Heart left ventricle (tissue), 16 donors: ENCODE measurements at places on chromosomes 4 and X.

DNA sequence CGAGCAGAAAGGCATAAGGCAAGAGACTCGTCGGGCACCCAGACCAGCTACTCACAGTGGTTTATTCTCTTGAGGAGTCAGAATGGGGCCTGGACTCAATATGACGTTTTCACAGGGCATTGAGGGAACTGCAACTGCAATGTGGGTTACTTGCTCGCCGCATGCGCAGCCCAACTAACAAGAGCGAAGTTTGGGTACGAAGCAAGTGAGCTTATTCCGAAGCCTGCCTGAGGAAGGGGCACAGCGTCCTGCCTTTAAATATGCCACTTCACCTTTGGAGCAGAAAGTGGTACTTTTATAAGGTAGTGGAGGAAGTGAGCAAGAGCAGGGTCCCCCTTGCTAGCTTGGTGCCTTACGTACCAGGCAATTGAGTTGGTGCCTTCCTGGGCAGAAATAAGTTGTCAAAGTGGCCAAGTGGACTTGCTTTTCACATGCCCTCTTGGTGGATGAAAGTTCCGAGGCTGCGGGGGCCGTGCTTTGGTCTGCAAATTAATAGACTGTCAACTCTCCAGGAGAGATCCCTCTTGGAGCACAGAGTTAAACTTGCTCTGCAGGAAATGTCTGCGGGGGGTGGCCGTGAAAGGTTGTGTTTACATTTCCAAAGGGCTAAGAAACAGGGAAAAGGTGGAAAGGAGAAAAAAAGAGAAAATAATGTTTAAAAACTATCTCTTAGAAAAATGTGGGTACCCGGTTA is 480.4 kb downstream of the TRIML1 start:
- no peak overlapping the region for H3K27ac ChIP-seq
- no peak for DNase-seq
- no peak overlapping the region for H3K4me3 ChIP-seq
- no peaks in the 10 kb centered on the region for H3K36me3 ChIP-seq
- no peaks in the 10 kb centered on the region for H3K4me1 ChIP-seq

DNA sequence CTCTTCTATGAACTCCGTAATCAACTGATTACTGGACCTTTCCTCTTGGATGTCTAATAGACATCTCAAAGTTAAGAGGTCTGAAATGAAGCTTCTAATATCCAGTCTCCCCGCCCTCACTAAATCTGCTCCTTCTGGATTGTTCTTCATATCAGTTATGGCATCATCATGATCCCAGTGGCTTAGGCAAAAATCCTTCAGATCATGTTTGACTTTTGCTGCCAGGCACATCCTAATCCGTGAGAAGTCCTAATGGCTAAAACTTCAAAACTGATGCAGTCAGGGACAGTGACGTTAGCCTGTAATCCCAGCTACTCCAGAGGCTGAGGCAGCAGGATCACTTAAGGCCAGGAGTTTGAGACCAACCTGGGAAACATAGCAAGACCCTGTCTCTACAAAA is 55.1 kb upstream of the GUCY1A1 start:
- no peak overlapping the region for H3K4me3 ChIP-seq
- H3K36me3 ChIP-seq = no peaks in the 10 kb centered on the region
- H3K27me3 ChIP-seq = no peaks in the 10 kb centered on the region
- peaks cover 29% of the 10 kb centered on the region for H3K4me1 ChIP-seq
- no peak overlapping the region for H3K27ac ChIP-seq

DNA sequence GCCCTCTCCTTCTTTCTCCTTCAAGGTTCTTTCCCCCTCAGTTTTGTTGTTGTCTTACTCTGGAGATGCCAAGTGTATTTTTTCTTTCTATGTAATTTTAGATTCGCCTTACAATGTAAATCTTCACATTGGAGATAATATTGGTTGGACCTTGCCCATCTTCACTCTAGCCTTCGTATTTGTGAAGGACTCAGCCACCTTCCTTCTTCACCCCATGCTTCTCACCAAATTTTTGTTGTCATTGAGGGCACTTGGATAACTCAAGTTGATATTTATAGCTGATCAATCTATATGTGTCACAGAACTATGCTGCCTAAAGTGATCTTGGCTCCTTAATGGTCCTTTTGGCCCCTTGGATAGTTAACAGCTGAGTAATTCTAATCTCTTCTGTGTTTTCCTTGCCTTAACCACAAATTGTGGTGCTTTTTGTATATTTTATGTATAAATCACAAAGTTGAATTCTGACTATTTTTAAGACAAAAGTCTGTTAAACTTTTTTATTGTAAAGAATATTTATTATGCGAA is 6.5 kb downstream of the SPRY1 start:
- peak overlapping the region; percentile 92 for H3K27ac ChIP-seq
- peak overlapping the region; percentile 69 for H3K4me3 ChIP-seq
- peaks cover 20% of the 10 kb centered on the region for H3K36me3 ChIP-seq
- no peak for DNase-seq
- H3K4me1 ChIP-seq = peaks cover 11% of the 10 kb centered on the region

DNA sequence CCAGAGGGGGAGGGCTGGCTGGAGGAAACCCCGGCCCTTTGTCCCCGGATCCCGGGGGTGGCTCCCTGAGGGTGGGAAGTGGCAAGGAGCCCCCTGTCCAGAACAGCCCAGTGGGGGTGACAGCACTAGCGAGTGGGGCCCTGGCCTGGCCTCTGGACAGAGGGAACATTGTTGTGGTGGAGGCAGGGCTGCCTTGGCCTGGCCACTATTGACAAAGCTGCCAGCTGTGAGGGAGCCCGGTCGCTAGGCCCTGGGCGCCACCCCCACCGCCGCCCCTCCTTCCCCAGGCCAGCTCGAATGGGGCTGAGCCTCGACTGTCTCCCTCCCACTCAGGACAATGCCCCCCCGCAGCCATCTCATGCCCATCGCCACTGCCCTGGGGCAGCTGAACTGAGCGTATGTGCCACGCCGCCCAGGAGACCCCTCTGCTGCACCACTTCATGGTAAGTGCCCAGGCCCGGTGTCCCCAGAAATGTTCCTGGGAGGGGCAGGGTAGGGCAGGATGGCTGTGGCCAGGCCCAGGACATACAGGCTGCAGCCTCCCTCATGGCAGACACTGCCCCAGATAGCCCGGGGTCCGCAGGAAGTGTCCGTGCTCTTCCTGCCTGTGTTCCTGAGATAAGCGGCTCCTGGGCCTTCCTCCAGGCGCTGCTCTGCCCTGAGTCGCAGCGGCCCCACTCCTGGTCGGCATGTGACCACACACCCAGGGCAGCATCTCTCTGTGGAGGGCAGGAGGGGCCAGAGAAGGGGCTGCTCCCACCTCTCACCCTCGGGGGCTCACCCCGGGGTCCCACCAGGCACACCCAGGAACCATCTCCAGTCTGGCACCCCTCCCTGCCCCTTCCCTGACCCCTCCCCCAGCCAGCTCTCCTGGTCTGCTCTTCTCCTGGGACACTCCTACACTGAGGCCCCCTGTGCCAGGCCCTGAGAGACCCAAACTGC is 1.4 kb downstream of the PLXNB3 start:
- peaks cover 17% of the 10 kb centered on the region for H3K4me1 ChIP-seq
- H3K36me3 ChIP-seq = no peaks in the 10 kb centered on the region
- peaks cover 4% of the 10 kb centered on the region for H3K27me3 ChIP-seq

DNA sequence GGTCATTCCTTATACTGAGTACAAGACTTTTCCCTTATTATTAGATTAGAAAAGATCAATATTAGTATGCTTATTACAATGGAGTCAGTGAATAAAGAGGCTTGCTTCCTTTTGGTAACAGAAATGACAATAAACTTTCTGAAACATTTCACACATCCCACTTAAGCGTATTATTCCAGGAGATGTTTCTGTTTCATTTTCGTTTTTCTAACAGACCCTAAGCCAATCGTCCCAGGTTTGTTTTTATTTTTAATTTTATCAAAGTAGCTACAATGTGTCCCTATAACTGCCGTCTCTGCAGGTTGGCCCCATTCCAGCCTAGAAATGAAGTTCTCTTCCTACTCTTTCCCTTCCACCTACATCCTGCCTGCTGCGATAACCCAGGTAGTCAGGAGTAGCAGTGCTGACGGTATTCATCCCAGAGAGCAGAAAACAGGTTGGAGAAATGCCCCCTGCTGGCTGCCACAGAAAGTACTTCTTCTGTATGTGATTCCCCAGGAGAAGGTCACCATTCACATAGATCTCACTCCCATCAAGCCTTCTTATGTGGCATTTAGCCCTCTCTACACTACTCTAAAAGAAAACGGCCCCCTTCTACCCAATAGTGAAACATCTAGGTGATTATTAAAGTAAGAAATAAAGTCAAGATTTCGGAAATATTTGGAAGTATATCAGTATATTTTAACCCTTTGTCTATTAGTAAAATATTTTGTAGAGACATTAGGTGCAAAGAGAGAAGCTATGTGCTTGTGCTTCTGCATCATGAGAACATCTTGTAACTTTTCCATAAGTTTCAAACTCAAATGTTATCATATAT is 40.4 kb downstream of the ENPEP start:
- H3K4me1 ChIP-seq = no peaks in the 10 kb centered on the region
- H3K36me3 ChIP-seq = no peaks in the 10 kb centered on the region
- DNase-seq = no peak
- no peak overlapping the region for H3K27ac ChIP-seq

DNA sequence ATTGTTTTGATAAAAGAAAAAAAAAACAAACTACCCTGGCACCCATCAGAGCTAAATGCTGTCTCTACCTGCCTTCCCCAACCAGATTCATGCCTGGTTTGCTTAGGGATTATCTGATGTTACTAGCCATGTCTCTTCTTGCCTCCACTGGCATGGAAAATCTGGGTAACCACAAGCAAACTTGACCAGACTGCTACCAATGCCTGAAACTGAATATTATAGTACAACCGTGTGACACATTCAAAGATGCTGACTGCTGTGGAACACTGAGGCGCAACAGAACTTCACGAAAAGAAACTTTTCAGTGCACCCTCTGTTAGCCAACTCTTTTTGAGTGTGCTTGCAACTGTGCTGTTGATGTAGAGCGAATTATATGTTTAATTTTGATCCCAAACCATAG is 228.1 kb downstream of the CBR4 start:
- no peaks in the 10 kb centered on the region for H3K36me3 ChIP-seq
- peak overlapping the region; percentile 46 for H3K27ac ChIP-seq
- no peaks in the 10 kb centered on the region for H3K27me3 ChIP-seq
- H3K4me3 ChIP-seq = no peak overlapping the region
- peaks cover 32% of the 10 kb centered on the region for H3K4me1 ChIP-seq
- DNase-seq = no peak

DNA sequence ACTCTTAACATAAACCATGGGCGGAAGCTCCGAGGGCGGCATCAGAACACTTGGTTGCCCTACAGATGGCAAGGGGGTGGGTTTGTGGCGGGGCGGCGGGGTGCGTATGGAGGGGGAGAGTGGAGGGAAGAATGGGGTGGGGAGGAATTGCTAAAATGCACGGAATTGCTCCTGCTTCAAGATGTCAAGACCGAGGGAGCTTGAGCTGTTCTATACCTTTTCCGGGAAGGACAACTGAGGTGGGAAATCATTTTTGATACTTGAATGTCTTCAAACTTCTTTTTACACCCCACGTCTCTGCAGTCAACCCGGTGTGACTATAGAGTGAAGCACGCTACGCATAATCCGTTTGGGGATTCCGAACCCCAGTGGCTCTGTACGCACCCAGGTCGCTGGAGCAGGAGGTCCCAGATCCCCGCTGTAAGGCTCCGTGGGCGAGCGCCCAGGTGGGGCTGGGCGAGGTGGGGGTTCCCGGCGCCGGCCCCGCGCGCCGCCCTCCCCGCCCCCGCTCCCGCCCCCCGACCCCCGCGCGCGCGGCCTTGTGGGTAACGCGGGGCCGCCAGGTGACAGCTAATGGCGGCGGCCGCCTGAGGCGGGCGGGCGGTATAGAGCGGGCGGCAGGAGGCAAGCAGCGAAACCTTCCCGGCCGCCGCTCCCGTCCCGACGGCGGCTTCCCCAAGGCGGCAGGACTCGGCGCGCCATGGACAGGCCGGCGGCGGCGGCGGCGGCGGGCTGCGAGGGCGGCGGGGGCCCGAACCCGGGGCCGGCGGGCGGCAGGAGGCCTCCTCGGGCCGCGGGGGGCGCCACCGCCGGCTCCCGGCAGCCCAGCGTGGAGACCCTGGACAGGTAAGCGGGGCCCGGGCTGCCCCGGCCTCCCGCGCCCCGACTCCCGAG is at the start of gene MTMR1:
Gene MTMR1 (plus strand): TSS at position 566 of the 894 bp plus-strand sequence. CDS start 135 bp downstream, at position 701.
- no peaks in the 10 kb centered on the region for H3K4me1 ChIP-seq
- H3K27me3 ChIP-seq = no peaks in the 10 kb centered on the region
- H3K36me3 ChIP-seq = no peaks in the 10 kb centered on the region
- H3K4me3 ChIP-seq = peak within 1 kb of the TSS; percentile 37
- peak; percentile 40 for DNase-seq

DNA sequence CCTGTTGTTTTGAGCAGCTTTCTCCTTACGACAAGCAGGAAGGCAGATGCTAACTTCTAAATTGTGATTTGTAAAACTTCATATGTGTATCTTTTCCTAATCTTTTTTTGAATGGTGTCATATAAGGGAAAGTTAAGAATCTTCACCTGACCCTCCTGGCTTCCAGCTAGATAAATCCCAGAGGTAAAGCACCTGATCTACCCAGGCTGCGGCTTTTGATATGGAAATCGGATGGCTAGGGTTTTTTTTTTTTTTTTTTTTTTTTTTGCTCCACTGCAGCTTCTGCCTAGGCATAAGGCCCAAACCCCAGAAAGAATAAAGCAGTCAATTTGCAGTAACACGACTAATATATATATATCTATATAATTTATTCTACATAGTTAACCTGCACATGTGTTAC is 10.0 kb downstream of the MAB21L2 start:
- no peak overlapping the region for H3K27ac ChIP-seq
- H3K4me3 ChIP-seq = no peak overlapping the region
- H3K4me1 ChIP-seq = no peaks in the 10 kb centered on the region
- H3K36me3 ChIP-seq = no peaks in the 10 kb centered on the region
- DNase-seq = no peak
- no peaks in the 10 kb centered on the region for H3K27me3 ChIP-seq

DNA sequence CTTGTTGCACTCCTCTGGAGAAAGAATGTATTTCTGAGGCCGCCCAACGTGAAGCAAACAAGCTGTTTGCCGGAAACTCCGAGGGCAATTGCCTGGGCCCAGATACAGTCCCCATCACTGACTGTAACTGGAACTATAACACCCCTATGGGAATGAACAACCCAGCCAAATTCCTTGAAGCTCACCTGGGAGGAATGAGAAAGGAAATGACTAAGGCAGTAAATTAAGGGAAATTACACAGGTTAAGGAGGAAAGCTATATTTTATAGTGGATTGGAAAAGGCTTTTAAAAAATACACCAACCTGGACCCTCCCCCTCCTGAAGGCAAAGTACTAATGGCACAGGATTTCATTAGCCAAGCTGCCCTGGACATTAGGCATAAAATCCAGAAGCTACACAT is 11.7 kb upstream of the HERC5 start:
- no peaks in the 10 kb centered on the region for H3K4me1 ChIP-seq
- H3K36me3 ChIP-seq = peaks cover 30% of the 10 kb centered on the region
- no peaks in the 10 kb centered on the region for H3K27me3 ChIP-seq
- H3K4me3 ChIP-seq = no peak overlapping the region

GRCh38 chr4:6606465-6607235 is 31.7 kb downstream of the MAN2B2 start:
- H3K27me3 ChIP-seq = no peaks in the 10 kb centered on the region
- H3K27ac ChIP-seq = no peak overlapping the region
- H3K4me1 ChIP-seq = no peaks in the 10 kb centered on the region
- H3K36me3 ChIP-seq = peaks cover 6% of the 10 kb centered on the region
- no peak overlapping the region for H3K4me3 ChIP-seq
